Stimulated activated CD8-positive, alpha-beta memory T cell treated with anti-CD3 and anti-CD28 coated beads, Interleukin-4, amount 100 ng/mL, for 1 hour (primary cell): ENCODE measurements at places on chromosomes 11 and 22.

DNA sequence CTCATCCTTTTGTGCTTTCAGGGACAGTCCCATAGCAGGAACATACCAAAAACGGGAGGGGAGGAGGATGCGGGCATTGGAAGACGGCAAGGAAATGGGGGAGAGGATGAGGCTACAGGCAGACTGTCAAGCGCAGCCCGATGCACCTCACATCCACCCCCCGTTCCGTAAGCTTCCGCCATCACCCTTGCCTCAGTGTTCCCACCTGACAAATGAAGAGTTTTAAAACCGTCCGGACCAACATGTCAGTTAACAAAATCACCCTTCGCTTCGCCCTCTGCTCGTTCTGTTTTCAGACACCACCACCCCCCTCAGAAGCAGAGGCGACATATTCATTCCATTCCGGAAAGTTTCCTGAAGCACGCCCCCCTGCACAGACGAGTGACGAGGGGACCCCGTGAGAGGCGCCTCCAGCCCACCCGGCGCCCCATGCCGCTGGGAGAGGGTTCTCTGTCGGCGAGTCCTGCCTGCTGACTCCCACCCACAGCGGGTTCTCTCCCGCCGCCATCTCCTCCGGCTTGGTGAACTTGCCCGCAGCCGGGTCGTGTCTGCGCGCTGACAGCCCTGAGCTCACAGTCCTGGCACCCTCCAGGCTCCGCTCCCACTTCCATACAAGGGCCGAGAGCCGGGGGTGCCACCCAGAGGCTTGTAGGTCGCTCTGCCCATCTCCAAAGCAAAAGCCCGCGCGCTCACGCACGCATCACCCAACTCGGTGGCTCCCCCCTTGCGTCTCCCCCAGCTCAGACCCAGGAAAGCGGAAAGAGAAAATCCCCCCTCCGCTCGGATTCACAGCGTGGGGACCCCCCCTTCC, 1.5 kb downstream of the IGSF9B start:
- DNase-seq = no peak

GRCh38 chr11:82365351-82365750, 368.3 kb downstream of the FAM181B start:
- DNase-seq = no peak

DNA sequence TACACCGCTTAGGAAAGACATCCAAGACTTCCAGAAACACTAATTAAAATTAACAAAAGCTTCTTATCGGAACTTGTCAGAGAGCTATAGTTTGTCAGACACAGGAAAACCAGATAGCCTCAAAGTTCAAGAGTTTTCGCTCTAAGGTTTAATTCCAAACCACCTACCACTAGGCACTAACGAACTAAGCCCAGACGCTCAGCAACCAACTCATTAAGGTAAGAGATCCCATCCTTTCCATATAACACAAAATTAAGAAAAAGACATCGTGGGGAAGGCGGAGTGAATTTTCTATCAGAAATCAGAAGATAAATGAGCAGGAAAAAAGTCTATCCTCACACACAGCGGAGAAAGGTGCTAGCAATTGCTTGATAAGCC, 382 bp downstream of the IMMP1L start:
- no peak for DNase-seq

GRCh38 chr22:28142361-28142961, 223.4 kb upstream of the PITPNB start:
- no peak for DNase-seq

- no peak for DNase-seq
Observed at GRCh38 chr11:18091731-18092130, 14.2 kb downstream of the SAAL1 start.

GRCh38 chr11:109972939-109973338, 120.3 kb upstream of the ZC3H12C start:
- no peak for DNase-seq

DNA sequence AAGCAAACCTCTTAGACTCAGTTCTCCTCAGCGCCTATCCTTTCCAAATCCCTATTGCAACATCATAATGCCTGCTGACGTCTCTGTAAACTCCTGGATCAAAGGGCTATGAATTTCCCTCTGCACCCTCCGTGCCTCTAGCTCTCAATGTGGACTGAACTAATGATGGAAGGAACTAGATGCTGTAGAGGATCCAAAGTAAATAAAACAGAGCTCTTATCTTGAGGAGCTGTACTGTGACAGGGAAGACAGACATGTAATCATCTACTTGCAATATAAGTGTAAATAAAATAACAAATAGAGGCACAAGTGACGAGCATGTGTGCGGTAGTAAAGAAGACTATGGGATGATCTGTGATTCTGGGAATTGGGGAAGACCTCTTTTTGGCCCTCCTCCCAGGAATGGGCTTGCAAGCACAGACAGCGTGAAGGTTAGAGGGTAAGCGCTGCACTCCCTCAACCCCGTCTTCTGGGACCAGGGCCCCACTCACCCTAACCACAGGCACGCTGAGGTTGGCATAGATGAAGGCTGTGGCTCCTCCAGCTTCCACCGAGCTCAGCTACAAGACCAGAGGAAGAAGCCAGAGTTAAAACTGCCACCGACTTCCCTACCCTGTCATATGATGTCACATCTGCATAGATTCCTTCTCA, 42.2 kb downstream of the P4HA3 start:
- DNase-seq = no peak

GRCh38 chr22:46465345-46465720, 72.1 kb downstream of the CELSR1 start:
- DNase-seq = no peak

DNA sequence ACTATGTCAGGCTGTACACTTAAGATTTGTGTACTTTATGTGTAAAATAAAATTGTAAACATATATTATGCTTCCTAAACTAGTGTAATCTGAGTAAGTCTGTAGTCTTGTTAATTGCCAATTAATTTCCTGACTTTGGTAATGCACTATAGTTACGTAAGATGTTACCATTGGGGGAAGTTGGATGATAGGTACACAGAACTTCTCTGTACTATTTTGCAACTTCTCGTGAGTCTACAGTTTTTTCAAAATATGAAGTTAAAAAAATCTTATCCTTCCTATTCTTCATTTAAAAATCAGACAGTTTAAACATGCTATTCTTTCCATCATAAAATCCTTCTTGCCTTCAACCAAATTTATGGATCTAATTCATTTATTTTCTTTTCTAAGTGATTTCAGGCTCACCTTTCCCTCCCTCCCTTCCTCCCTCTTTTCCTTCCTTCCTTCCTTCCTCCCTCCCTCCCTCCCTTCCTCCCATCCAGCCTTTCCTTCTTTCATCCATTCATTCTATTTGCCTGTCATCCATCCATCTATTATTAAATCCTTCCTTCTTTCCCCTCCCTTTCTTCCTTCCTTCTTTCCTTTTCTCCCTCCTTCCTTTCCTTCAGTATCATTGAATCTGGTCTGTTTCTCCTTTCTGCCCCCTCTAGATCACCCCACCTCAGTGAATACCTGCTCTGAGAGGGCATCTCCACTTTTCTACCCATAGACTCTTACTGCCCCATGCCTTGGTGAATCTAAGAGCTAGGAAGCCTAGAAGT, 22.1 kb upstream of the ASCC2 start:
- DNase-seq = no peak
